Omental fat pad (tissue), 4 donors: ENCODE measurements at places on chromosomes 7 and 10. TPM values are rescaled to one million over a fixed set of nuclear protein-coding genes. Genes with fewer than 3 reads are reported as not detected.

- no peak for DNase-seq
These were observed 85.9 kb downstream of the AHR start for GRCh38 chr7:17384400-17384799.

DNA sequence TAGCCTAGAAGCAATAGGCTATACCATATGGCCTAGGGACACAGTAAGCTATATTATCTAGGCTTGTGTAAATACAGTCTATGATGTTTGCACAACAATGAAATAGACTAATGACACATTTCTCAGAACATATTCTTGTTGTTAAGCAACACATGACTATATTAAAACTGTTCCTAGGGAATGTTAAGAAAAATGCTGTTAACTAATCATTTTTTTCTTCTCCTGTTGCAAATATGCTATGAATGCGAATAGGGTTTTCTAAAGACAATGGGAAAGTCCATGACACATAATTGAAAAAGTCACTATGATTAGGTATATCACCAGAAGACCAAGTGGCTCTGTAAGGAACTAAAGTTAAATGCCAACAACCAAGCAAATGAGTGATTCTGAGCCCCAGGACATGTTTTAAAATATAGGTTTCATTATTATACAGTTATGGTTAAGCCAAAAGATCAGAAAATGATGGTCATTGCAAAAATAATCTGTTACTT lies 454.0 kb upstream of the SORCS1 start:
- DNase-seq: no peak

Gene CUL2
- total RNA-seq: 18.3 TPM

Gene PRSS37
- total RNA-seq: not detected

DNA sequence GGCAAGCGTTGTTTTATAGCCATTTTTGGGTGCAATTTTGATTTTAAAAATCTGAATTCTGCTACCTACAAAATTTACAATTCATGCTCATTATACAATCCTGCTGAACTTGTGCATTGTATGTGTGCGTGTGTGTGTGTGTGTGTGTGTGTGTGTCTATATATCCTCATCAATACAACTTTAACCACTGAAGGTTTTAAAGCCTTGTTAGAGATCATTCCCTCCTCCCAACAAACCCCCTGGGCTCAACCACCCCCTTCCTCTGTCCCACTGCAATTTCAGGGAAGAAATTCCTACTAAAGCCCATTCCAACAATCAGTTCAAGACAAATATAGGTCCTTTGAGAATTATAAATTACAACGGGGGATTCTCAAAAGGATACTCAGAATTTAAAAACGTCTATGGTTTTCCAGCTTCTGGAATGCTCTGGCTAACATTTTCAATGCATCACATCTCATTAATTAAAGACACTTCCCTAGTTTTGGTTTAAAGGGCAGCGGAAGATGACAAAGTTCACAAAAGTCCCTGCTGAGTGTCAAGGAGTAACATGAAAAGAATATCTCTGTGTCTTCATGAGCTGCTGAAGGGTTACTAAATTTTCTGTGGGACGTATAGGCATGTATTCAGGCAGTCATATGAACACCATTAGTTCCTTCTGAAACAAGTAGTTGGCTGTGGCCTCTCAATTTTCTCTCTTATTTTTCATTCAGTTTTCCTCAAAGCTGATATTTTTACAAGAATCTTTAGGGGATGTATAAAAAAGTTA lies 889 bp upstream of the SEMA3A start:
- DNase-seq: no peak
